ENCODE measurements at places on chromosomes 7 and 10.

DNA sequence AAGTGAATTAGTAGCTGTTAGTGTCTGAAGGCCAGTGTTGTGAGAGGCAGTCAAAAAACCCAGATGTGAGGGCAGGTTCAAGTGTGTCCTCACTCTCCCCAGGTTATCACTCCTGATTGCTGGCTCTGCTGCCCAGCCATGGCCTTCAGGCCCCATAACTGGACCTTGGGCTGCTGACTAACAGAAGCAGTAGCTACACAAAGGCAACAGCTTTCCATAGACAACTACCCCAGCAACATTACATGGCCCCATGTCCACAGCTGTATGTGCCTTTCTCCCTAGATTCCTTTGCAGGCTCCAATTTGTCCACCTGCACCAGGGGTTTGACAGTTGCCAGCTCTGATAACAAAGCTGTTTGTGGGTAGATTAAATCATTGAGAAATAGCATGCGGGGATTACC lies 297.8 kb downstream of the ARL4A start:
- DNase-seq: no peak

DNA sequence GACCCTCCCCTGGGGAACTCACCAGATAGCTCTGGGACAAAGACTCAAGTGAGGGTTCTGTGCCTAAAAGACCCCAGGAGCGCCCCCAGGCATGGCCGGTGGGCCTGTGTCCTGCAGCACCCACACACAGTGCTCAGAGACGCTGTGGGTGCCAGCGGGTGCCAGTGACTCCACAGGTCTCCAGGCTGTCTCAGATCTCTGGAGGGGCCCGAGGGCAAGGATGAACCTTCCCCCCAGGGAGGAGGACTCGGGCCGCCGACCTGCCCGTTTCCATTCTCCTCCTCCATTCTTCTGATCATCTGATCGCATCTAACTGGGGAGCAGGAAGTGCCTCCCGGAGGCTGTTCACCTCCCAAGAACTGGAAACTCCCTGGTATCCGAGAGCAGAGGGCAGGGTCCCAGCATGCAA lies 980 bp downstream of the ADAM8 start:
- DNase-seq: no peak

DNA sequence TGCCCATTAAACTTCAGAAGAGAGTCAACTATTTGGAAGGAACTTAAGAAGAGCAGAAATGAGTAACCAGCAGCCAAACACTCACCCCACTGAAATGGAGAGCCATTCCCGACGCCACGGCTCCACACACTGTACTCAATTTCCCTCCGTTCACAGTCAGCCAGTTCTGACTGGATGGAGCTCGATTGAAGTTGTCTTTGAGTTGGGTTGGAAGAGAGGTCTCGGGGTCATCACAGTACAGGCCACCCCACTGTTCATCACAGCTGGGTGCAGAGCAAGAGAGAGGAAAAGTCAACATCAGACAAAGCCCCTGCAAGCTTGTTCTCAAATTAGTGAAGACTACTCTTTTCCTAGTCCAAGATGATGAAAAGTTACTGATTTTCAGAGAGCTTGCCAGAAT lies 75.9 kb upstream of the SLC26A5 start:
- DNase-seq: no peak

GRCh38 chr7:115552766-115553165 lies 477.8 kb downstream of the TFEC start:
- DNase-seq: no peak

- no peak for DNase-seq
Measured at GRCh38 chr10:89379103-89379502, 1.2 kb downstream of the IFIT1B start.

DNA sequence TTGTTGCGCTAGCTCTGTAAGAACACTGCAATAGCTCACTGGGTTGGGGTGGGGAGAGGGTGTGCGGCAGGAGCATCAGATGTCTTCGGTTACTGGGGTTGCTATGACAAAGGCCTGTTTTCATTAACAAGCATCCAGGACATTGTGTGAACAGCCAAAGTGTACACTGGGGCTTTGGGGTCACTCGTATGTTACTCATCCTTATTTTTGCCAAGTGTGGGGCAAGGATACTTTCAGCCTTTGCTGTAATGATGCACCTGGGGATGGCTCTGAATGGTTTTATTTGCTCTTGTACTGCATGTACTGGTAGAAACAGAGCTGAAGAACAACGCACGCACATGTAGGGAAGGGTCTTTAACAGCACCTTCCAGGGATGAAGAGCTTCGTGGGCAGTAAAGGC lies 73.0 kb upstream of the AFAP1L2 start:
- DNase-seq: peak; percentile 66

- no peak for DNase-seq
Measured at GRCh38 chr7:45055594-45056219, 33.1 kb downstream of the NACAD start.

- DNase-seq: no peak
Measured at GRCh38 chr10:111565542-111565941, 488.7 kb downstream of the ADRA2A start.

GRCh38 chr10:12369982-12370381 lies 20.6 kb downstream of the CAMK1D start:
- DNase-seq: no peak

- peak; percentile 62 for DNase-seq
Measured at GRCh38 chr10:92291921-92292845, 1.2 kb downstream of the MARCHF5 start.

DNA sequence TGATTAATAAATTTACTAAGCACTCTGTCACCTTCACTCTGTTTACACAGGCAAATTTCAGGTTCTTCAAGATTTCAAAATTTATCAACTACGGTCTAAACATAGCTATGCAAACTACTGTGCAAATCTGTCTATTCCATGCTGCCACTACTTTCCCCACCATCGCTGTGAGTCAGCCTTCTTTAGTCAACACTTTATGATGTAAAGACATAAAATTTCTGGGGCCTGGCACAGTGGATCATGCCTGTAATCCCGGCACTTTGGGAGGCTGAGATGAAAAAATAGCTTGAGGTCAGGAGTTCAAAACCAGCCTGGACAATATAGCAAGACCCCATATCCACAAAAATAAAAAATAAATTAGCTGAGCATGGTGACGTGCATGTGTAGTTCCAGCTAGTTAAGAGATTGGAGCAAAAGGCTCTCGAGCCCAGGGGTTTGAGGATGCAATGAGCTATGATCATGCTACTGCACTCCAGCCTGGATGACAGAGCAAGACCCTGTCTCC lies 42.6 kb downstream of the CNOT4 start:
- DNase-seq: no peak

- no peak for DNase-seq
Measured at GRCh38 chr7:28292834-28293526, 112.4 kb upstream of the JAZF1 start.

DNA sequence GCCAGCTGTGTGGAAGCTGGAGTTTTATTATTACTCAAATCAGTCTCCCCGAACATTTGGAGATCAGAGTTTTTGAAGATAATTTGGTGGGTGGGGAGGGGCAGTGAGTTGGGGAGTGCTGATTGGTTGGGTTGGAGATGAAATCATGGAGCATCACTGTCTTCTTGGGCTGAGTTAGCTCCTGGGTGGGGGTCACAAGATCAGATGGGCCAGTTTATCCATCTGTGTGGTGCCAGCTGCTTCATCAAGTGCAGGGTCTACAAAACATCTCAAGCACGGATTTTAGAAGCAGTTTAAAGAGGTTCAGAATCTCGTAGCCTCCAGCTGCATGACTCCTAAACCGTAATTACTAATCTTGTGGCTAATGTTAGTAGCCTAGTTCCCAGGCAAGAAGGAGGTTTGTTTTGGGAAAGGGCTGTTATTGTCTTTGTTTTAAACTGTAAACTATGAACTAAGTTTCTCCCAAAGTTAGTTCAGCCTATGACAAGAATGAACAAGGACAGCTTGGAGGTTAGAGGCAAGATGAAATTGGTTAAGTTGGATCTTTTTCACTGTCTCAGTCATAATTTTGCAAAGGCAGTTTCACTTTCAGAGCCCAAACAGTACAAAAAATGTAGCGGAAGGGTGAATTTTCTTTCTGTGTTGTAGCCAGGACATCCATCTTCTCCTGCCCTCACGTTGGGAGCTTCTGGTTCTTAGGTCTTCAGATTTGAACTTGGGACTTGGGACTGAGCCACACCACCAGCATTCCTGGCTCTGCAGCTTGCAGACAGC lies 43.1 kb downstream of the KLF6 start:
- DNase-seq: no peak

Data from right forelimb (tissue), 1 donor.